ENCODE measurements at places on chromosomes 2 and 18.

DNA sequence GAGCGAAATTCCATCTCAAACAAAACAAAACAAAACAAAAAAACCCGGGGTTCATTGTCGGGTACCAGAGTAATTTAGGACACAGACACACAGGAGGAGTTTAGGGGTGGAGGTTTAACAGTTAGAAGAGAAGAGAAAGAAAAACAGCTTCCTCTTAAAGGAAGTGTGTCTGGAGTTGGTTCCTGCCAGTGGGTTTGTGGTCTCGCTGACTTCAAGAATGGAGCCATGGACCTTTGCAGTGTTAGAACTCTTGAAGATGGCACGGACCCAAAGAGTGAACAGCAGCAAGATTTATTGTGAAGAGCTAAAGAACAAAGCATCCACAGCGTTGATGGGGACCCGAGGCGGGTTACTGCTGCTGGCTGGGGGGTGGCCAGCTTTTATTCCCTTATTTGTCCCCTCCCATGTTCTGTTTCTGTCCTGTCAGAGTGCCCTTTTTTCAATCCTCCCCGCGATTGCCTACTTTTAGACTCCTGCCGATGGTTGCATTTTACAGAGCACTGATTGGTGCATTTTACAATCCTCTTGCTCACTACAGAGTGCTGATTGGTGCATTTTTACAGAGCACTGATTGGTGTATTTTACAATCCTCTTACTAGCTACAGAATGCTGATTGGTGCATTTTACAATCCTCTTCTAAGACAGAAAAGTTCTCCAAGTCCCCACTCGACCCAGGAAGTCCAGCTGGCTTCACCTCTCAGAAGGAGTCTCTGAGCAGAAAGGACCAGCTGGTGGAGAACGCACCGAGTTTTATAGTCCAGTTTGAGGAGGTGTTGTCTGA lies 28.7 kb upstream of the ATP8B1 start:
- DNase-seq, result no peak

- no peak for DNase-seq
Observed at GRCh38 chr2:33681364-33681757, 82.3 kb upstream of the FAM98A start.

- DNase-seq, result no peak
Observed at GRCh38 chr2:157444641-157445040, 752 bp upstream of the CYTIP start.

DNA sequence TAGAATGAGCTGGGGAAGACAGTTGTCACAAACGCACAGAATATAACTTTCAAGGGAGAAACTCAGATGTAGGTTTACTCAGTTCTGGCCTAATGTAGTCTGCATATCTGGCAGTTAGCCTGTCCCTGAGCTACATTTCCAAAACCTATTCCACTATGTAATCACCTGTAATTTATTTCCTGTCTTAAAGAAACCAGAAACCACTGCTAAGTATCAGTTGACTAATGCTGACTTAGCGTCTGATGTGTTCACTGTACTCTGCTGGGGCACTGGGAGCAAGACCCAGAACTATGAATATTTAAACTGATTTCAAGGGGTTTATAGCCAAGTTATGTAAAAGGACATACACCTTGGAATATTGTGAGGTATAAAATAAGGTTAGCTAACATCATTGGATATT lies 1995.2 kb upstream of the PIK3C3 start:
- DNase-seq, result no peak

DNA sequence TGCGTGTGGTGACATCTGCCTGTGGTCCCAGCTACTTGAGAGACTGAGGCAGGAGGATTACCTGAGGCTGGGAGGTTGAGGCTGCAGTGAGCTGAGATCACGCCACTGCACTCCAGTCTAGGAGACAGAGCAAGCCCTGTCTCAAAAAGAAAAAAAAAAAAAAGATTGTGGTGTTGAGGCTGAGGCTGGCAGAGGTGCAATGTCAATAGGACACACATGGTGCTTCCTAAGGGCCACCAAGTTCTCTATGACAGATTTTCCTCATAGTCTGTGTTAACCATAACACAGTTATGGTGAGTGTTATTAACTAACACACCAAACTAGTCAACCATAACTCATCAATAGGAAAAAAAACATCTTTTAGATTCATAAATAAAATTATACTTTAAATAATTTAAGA lies 494.4 kb downstream of the TMX3 start:
- no peak for DNase-seq
